SK-N-MC (cell line): ENCODE measurements at places on chromosomes 7 and 10.

GRCh38 chr7:101123703-101124068 lies 3.2 kb upstream of the SERPINE1 start:
- DNase-seq = no peak

DNA sequence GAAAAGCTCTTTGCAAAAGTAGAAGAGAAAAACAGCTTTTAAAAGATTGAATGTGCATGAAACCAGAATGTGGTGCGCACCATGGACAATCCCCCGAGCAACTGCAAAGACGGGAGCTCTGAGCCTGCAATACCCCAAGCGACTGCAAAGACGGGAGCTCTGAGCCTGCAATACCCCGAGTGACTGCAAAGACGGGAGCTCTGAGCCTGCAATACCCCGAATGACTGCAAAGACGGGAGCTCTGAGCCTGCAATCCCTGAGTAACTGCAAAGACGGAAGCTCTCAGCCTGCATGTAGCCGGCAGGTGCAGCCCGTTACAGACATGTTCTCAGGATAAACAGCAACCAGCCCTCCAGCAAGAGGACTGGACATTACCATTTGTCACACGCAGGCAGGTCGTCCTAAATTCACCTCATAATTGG lies 6.2 kb downstream of the ZNF775 start:
- DNase-seq = no peak

DNA sequence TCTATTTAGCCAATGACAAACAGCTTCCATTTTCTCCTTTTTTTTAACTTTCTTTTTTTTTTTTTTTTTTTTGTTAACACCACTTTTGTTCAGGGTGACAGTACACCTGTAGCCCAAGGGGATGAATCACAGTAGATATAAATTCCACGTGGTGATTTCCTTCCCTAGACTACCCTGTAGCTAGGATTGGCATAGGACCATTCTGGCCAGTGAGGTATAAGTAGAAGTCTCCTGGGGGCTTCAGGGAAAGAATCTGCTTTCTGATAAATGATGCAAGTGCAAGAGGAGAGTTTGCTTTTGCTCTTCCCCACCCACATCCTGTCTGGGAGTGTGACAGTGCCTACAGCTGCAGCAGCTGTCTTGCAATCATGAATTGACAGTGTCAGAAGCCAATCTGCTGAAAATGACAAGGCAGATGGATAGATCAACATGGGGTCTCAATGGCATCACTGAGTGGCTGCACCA lies 63.2 kb upstream of the TOMM7 start:
- DNase-seq = no peak

- DNase-seq = no peak
Observed at GRCh38 chr10:94286901-94287300, 75.8 kb downstream of the NOC3L start.
